ENCODE measurements at places on chromosomes 3 and 15.

- DNase-seq = no peak
These were observed 1.2 kb upstream of the EDEM1 start for GRCh38 chr3:5186089-5186857.

DNA sequence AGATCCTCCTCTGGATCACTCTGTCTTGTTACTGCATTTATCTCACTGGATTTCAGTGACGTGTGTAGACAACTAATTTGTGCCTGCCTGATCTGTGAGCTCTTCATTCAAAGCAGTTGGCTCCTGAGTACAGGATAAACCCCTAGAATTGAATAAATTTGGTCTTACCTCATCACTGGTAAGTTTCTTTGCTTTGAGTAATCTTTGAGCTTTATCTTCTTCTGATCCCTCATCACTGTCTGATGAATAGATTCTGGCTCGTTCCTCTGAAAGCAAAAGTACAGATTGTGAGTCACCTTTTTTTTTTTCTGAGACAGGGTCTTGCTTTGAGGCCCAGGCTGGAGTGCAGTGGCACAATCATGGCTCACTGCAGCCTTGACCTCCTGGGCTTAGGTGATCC is 24.5 kb downstream of the LEO1 start:
- DNase-seq = no peak

DNA sequence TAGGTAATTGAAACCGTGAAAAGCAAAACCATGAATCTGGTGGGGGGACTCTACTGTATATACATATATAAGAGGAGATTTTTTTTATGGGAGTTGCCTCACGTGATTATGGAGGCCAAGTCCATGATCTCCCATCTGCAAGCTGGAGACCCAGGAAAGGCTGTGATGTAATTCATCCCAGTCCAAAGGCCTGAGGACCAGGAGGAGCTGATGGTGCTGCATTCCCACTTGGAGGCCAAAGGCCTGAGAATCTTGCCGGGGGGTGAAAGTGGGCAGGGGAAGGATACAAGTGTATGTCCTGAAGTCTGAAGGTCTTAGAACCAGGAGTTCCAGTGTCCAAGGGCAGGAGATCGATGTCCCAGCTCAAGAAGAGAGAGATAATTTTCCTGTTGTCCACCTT is 37.1 kb upstream of the CEMIP start:
- no peak for DNase-seq

DNA sequence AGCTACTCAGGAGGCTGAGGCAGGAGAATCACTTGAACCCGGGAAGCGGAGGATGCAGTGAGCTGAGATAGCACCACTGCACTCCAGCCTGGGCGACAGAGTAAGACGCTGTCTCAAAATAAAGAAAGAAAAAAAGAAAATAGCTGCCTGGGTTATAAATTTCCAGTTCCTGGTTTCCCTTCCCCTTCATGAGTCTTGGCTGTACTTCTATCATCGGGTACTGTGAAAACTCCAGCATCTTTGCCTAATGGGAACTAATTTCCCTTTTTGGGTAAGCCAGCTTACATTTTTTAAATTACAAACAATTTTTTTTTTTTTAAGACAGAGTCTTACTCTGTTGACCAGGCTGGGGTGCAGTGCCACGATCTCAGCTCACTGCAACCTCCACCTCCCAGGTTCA is 15.0 kb downstream of the DENND4A start:
- DNase-seq = no peak

DNA sequence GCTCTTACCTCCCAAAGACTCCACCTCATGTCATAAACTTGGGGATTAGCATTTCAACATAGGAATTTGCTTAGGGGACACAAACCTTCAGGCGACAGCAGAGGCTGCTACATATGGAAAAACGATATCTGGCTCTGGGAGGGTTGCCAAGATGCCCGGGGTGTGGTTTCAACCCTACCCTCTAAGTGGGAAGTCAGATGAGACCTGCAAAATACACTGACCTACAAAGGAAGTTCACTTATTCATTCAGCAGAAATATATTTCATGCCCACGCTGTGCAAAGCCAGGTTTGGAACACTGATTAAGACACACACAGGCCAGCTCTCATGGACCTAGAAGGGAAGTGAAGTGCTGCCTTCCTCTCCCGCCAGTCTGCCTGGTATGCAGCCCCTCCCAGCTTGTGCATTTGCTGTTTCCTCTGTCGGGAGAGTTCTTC is 239.3 kb downstream of the FEZF2 start:
- no peak for DNase-seq

DNA sequence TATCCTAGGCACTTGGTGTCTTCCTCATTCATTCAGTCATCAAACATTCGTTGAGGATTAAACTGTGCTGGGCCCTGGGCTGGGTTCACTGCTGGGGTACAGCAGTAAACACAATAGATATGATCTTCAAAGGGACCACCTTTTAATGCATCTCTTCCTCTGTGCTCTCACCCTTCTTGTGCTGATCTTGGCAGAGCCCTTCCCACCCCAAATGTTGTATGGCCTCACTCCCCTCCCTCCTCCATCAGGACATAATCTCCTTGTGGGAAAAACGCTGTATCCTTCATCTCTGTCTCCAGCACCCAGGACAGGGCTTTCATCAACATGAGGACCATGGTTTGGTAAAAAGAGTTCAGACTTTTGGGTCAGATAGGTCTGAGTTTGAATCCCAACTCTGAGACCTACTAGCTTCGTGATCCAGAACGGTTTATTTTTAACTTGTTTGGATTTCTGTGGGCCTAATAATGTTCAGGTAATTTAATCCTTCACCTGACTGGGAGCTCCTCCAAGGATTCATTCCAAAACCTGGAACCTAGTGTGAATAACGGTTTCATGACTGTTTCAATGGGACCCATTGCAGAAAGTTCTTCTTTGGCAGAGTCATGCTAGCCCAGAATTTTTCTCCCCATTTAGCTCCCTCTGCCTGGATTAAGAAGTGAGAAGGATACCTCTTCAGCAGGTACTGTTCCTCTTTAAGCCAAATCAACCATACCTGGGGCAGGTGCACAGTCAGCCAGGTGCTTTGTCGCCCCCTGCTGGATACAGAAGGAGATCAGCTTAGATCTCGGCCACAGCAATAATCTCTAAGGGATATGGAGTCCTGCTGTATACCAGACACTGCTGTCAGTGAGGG is 5.2 kb upstream of the WNT7A start:
- DNase-seq = peak; percentile 54

GRCh38 chr15:34501131-34501530 is 63.5 kb upstream of the GOLGA8A start:
- DNase-seq = no peak

DNA sequence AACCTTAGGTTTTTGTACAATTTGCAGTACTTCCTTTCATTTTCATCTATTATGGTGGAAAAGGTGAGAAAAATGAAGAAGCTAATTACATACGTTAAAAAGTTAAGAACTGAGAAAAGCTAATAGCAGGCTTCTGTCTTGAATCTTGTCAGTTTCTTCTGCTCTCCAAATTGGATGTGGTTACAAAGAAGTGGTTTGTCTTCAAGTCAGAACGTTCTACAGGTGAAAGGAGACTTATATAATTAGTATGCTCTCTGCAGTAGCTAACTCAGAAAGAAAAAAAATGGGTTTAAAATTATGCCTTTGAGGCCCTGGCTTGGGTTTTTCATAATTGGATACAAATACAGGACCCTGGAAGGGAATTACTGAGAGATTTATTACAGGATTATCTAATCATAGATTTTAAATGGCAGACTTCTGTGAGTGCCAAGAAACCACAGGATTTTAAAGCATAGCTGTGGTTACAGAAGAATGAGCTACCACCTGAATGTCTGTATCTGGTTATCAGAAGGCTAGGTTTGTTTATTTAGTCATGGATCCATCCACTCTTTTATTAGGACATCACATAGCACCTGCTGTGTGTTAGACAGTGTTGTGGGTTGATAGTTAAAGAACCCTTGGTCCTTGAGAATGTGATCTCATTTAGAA is 528.1 kb upstream of the MCTP2 start:
- no peak for DNase-seq

DNA sequence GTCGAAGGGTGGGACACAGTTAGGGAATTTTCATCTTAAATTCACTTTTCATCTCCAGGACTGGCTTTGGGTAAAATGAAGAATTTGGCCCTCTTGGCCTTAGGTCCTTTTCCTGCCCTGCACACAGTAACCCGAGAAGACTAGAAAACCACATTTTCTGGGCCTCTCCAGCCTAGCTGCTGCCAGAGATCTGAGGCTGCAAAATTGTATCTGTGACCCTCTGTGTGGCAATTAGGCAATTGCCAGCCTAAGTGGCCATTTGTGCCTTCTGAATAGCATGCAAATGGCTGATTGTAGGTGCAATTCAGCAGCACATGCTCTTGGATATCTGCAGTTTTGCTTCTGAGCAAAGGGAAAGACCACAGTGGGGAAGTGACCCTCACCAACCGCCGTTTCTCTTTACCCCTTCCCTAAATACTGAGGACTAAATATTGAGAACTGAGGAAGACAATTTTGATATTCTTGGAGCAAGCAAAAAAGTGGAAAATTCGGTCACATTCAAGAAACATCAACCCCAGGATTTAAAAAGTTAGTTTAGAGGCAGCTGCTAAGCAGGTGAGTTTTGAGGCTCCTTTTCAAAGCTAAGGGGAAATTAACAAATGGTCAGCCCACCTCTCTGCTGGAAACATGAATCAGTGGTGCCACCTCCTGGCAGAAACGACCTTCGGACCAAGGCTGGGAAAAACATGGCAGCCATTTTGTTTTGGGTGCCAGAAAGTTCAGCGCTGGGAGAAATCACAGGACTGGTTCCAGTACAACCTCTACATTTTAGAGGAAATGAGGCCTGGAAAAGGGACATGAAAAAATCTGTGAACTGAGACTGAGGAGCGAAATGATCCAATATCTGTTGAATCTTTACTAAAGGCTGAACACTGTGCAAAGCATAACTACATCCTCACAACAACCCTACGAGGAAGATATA is 56.6 kb upstream of the PRTG start:
- no peak for DNase-seq

DNA sequence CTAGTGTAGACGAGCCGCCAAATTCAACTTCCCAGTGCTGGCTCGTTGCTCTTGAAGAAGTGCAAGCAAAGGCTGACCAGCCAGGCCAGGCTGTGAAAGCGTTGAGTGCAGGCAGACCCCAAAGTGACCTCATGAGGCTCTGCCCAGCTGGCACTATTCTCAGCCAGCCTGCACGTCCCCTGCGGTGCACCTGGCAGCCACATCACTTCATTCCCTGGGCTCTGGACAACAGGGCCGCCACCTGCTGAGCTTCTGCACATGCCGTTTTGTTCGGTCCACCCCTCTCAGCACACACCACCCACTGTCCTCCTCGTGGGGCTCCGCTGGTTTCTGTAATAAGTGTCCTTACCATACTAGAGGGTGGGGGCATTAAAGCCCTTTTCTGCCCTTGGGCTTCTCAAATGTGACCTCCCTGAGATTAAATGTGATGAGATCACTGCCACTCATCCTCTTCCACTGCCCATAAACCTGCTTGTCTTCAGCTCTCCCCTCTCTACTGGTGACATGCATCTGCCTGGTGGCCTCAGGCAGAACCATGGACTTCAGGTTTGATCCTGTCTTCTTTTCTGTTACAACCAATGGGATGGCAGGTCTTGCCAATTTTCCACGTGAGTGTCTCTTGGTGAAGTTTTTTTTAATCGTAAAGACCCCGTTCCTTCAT is 6.1 kb downstream of the RASGRF1 start:
- DNase-seq = no peak

DNA sequence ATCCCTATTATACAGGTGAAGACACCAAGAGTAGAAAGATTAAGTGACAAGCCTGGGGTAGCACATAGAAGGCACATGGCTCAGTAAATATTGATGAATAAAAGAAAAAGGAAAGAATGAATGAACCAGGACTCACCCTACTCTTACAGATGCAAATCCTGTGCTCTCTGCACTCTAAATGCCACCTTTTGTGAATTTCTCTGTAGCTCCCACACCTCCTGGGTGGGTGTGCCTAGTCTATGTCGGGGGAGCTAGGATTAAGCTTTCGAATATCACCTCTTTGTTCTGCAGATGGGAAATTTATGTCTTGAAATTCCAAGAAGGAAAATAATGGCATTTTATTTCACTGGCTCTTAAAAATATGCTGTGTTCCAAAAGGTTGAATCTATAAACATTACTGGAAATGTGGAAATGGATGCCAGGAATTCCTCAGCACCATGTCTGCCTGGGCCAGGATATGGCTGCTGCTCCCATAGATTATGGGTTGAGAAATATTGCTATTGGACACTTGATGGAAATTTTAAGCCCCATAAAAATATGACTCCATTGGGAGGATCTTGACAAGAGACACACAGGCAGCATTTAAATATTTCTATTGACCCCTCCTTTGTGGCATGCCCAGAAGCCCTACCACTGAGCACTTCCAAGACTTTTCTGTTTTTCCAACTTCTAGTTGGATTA is 43.3 kb downstream of the CCNB2 start:
- no peak for DNase-seq

DNA sequence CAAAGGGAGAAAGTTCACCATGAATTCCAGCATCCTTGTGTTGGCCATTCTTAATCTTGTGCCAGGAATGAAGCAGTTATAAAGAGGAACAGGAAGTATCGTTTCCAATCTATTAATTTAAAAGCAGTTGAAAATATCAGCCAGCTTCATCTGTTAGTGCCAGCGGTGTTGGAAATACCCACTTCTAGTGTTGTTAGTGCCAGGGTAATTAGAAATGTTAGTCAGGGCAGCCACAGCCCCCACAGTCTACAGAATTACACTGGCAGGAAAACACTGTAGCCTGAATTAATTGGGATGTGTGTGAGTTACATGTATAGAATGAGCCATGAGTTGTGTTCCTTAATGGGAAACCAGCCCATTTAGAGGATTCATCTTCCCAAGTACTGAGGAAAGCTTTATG is 127.8 kb downstream of the GHSR start:
- DNase-seq = no peak

DNA sequence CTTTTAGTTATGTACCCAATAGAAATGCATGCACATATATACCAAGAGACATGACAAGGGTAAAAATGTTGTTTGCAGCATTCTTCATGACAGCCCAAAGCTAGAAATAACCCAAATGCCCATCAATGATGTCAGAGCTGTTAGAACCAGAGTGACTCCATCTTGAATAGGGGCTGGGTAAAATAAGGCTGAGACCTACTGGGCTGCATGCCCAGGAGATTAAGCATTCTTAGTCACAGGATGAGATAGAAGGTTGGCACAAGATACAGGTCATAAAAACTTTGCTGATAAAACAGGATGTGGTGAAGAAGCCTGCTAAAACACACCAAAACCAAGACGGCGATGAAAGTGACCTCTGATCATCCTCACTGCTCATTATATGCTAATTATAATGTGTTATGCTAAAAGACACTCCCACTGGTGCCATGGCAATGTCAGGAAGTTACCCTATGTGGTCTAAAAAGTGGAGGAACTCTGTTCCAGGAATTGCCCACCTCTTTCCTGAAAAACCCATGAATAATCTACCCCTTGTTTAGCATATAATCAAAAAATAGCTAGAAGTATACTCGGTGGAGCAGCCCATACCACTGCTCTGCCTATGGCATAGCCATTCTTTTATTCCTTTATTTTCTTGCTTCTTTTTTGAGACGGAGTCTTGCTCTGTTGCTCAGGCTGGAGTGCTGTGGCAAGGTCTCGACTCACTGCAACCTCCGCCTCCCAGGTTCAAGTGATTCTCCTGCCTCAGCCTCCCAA is 32.9 kb downstream of the ZBTB11 start:
- no peak for DNase-seq

GRCh38 chr3:123202451-123202850 is 708 bp downstream of the SEC22A start:
- DNase-seq = no peak

- no peak for DNase-seq
These were observed 58.1 kb downstream of the SUMF1 start for GRCh38 chr3:4408958-4409357.

GRCh38 chr3:12393894-12394293 is 90.4 kb upstream of the TSEN2 start:
- DNase-seq = no peak

GRCh38 chr15:29141308-29142128 is 128.1 kb downstream of the NSMCE3 start:
- DNase-seq = no peak

All from activated CD4-positive, alpha-beta T cell treated with anti-CD3 and anti-CD28 coated beads for 1 hour (primary cell).